ENCODE measurements at places on chromosomes 2 and 18.

- H3K27ac ChIP-seq, result no peak overlapping the region
- H3K4me3 ChIP-seq, result no peak overlapping the region
- H3K4me1 ChIP-seq, result no peaks in the 10 kb centered on the region
Observed at GRCh38 chr2:232949016-232949415, 64.0 kb downstream of the NGEF start.

GRCh38 chr2:168727904-168728470 lies 74.5 kb upstream of the NOSTRIN start:
- H3K4me3 ChIP-seq, result no peak overlapping the region
- H3K27me3 ChIP-seq, result no peaks in the 10 kb centered on the region
- H3K27ac ChIP-seq, result no peak overlapping the region
- H3K36me3 ChIP-seq, result no peaks in the 10 kb centered on the region

GRCh38 chr18:77108001-77108692 lies 24.4 kb downstream of the MBP start:
- H3K36me3 ChIP-seq, result no peaks in the 10 kb centered on the region
- H3K4me1 ChIP-seq, result peaks cover 79% of the 10 kb centered on the region
- H3K27ac ChIP-seq, result peak overlapping the region; percentile 78
- H3K4me3 ChIP-seq, result peak overlapping the region; percentile 28

GRCh38 chr2:223100061-223100511 lies 48.1 kb downstream of the KCNE4 start:
- H3K27ac ChIP-seq, result no peak overlapping the region
- no peaks in the 10 kb centered on the region for H3K36me3 ChIP-seq
- DNase-seq, result no peak
- H3K4me1 ChIP-seq, result no peaks in the 10 kb centered on the region
- H3K4me3 ChIP-seq, result no peak overlapping the region
- no peaks in the 10 kb centered on the region for H3K27me3 ChIP-seq

DNA sequence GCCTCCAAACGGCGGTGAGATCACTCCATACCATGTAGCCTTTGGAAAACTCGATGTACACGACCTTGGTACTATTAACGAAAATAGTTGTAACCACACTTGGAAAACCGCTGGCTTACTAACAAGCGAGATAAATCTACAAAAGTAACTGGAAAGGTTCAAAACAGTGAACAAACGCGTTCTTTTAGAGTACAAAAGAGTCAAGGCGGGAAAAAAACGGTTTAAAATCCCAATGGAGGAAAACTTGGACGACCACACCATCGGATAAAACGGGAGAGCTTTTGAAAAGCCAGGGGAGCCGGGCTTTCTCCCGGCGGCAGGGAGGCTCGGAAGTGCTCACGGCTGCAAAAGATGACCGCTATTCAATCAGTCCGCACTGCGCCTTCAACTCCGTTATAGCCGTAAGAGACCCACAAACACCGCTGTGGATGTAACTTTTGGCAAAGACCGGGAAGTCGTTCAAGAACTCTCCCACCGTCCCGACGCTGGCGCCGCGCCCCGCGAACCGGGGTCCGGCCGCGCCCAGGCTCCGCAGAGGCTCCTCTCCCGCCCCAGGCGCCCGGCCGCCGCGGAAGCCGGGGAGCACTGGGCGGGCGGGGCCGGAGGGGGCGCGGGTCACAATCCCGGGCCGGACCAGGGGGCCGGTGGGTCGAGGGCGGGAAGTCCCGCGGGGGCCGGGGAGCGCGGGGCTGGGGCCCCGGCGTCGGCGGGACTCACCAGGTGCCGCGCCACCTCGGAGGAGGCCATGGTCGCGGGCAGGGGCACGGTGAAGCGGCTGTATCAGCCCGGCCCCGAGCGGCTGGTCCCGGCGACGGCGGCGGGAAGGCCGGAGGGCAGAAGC lies 465 bp downstream of the SEPTIN10 start:
- no peaks in the 10 kb centered on the region for H3K36me3 ChIP-seq
- DNase-seq, result no peak
- H3K4me1 ChIP-seq, result peaks cover 68% of the 10 kb centered on the region
- H3K27ac ChIP-seq, result peak overlapping the region; percentile 97

GRCh38 chr2:30144260-30144659 lies 2.5 kb upstream of the YPEL5 start:
- no peaks in the 10 kb centered on the region for H3K36me3 ChIP-seq
- H3K4me3 ChIP-seq, result no peak overlapping the region
- H3K27ac ChIP-seq, result no peak overlapping the region
- DNase-seq, result no peak
- peaks cover 22% of the 10 kb centered on the region for H3K4me1 ChIP-seq

GRCh38 chr2:68659081-68659480 lies 15.7 kb downstream of the PROKR1 start:
- DNase-seq, result no peak
- no peaks in the 10 kb centered on the region for H3K4me1 ChIP-seq
- H3K27ac ChIP-seq, result no peak overlapping the region
- H3K4me3 ChIP-seq, result no peak overlapping the region

- H3K4me1 ChIP-seq, result no peaks in the 10 kb centered on the region
- H3K27me3 ChIP-seq, result no peaks in the 10 kb centered on the region
- DNase-seq, result no peak
- no peaks in the 10 kb centered on the region for H3K36me3 ChIP-seq
- H3K27ac ChIP-seq, result no peak overlapping the region
Observed at GRCh38 chr2:115160531-115161080, 718.2 kb downstream of the DPP10 start.

DNA sequence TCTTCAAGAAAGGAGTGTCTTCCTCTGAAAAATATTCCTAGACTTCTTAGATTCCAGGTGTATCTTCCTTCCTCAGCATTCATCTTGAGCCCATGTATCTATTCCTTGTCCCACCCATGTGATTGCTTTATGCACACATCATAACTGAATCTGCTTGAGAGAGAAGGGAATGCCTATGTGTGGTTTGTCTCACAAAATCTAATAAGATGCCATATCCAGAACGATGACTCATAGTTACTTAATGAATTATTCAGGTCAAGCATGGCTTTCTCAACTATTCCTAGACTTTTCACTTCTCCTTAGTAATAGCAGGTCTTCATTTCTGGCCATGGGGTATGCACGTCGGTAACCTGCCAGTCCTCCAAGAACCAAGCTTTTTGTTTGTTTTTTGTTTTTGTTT lies 121.8 kb downstream of the SETBP1 start:
- H3K4me1 ChIP-seq, result peaks cover 23% of the 10 kb centered on the region
- no peaks in the 10 kb centered on the region for H3K36me3 ChIP-seq
- no peak for DNase-seq
- H3K27ac ChIP-seq, result peak overlapping the region; percentile 83
- no peaks in the 10 kb centered on the region for H3K27me3 ChIP-seq

GRCh38 chr2:230018153-230018552 lies 50.6 kb downstream of the SLC16A14 start:
- no peak overlapping the region for H3K27ac ChIP-seq
- H3K4me3 ChIP-seq, result no peak overlapping the region
- DNase-seq, result no peak
